ENCODE measurements at places on chromosomes 5 and 9. TPM values are rescaled to one million over a fixed set of nuclear protein-coding genes. Genes with fewer than 3 reads are reported as not detected.

DMRT1 gene
- 0.25 TPM for total RNA-seq

PHF24 gene
- total RNA-seq = 3.1 TPM

GCNT4 gene
- 5.2 TPM for total RNA-seq

LHFPL2 gene
- total RNA-seq = 2.5 TPM

TXNDC8 gene
- total RNA-seq = not detected

DNA sequence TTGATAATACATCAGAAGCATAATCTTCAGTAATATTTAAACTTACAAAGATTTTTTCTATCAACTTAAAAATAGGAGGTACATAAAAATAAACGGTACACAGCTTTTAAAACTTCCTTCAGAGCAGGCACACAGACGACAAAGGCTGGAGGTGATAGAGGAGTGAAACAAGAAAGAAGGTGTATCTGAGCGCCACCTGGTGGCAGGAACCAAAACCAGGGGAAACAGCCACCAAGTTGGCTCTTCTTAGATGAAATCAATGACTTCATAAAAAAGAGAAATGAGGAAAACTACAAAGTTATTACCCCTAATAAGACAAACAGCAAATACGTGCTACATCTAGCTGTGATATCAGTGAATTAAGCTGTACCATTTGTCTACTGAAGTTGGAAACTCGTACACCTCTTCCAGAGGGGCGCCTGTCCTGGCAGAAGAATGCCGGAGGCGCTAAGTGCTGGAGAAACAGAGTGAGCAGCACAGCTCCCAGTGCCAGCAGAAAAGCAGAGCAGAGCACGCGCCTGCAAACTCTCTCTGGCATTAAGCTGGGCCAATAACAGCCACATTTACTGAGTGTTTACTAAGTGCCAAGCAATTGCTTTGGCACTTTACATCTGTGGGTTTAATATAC, 85.9 kb downstream of the SETX start:
- H3K36me3 ChIP-seq = no peaks in the 10 kb centered on the region
- no peak overlapping the region for H3K27ac ChIP-seq
- H3K27me3 ChIP-seq = no peaks in the 10 kb centered on the region

DNA sequence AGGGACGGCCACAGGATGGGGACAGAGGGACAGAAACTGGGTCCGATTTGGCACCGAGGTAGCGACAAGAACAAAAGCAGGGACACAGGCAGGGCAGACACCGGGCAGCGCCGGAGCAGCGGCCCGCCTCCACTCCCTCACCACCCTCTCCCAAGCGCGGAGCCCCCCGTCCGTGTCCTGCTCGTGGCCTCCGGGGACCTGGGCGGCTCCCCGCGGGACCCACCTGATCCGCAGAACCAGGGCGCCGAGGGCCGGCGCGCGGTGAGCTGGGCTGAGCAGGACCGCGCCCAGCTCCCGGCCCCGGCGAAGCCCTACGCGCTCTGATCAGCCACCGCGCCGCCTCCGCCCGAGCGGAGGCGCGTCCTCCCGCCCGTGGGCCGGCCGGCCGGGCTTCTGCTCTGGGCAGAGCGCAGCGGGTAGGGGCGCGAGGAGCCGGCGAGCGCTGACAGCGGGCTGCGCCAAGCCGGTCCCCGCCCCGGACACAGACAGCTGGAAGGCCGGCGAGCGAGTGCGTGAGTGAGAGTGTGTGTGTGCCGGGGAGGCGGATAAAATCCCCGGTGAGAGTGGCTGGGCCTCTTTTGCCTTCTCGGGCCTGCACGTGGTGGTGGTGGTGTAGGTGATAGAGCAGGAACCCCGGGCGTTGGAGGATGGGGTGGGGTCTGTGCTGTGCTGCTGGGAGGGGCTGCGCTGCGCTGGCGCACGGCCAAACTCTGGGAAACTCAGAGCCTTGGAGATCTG, at the start of gene GGTA1:
TSS of gene GGTA1 (minus strand) at position 418 of the 738 bp plus-strand sequence. CDS start 31,922 bp downstream, outside the sequence.
- H3K36me3 ChIP-seq = peaks cover 9% of the 10 kb centered on the region
- H3K27ac ChIP-seq = peak within 1 kb of the TSS; percentile 25
- H3K27me3 ChIP-seq = peaks cover 20% of the 10 kb centered on the region
- peaks cover 6% of the 10 kb centered on the region for H3K4me1 ChIP-seq

- H3K27me3 ChIP-seq = no peaks in the 10 kb centered on the region
- no peak overlapping the region for H3K27ac ChIP-seq
- H3K4me3 ChIP-seq = no peak overlapping the region
- H3K4me1 ChIP-seq = peaks cover 13% of the 10 kb centered on the region
Measured at GRCh38 chr9:25094518-25094917, 548.8 kb upstream of the IZUMO3 start.

DNA sequence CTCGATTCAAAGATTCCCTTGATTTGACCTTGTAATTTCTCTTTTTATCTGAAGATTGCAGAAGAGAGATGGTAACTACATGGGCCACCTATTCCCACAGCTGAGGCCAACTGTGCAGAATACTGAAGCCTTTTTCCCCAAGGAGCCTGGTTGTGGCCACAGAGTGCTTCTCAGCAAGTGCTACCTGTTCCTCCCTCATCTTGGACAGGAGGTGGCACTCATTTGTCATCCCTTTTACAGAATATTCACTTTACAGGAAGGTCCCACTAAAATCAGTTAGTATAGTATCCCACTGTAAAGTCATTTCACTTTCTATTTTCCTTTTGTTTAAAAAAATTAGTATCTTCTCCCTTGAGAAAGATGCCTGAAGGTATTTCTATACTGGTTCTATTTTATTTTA, 346.4 kb downstream of the ARL15 start:
- no peaks in the 10 kb centered on the region for H3K36me3 ChIP-seq
- H3K27ac ChIP-seq = no peak overlapping the region
- no peaks in the 10 kb centered on the region for H3K27me3 ChIP-seq
- no peaks in the 10 kb centered on the region for H3K4me1 ChIP-seq
- no peak overlapping the region for H3K4me3 ChIP-seq

DNA sequence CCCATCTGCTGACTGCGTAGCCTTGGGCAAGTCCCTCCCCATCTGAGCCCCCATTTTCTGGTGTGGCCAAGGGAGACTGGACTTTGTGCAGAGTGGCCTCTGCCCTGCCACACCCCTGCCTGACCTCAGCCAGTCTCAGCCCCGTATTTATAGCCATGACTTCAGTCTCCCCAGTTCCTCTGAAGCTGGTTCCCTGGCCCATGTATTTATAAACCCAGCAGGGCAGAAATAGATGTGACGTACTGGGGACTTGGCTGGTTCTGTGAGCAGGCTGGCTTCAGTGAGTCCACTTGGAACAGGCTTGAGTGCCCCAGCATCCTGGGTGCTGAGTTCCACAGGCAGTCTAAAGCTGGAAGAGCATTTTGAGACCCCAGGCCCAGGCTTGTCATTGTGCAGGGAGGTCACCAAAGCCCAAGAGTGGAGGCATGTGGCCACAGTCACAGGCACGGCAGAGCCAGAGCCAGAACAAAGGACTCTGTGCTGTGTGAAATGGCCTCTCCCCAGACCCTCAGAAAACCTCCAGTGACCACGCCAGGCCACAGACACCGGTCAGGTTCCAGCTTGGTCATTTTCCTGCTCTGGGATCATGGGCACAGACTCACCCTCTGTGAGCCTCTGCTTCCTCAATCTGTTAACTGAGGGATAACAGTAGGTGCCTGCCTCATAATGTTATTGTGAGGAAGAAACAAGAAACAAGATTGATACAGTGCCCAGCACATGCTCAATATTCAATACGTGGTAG, 30.4 kb upstream of the SYNPO start:
- no peak for DNase-seq
- H3K27ac ChIP-seq = peak overlapping the region; percentile 8
- H3K36me3 ChIP-seq = no peaks in the 10 kb centered on the region
- peaks cover 2% of the 10 kb centered on the region for H3K27me3 ChIP-seq

GRCh38 chr5:285991-286557, 14.6 kb downstream of the PDCD6 start:
- peaks cover 3% of the 10 kb centered on the region for H3K27me3 ChIP-seq
- no peak for DNase-seq
- peaks cover 54% of the 10 kb centered on the region for H3K36me3 ChIP-seq
- H3K4me1 ChIP-seq = no peaks in the 10 kb centered on the region
- H3K4me3 ChIP-seq = no peak overlapping the region
- H3K27ac ChIP-seq = no peak overlapping the region

- H3K27me3 ChIP-seq = no peaks in the 10 kb centered on the region
- no peaks in the 10 kb centered on the region for H3K4me1 ChIP-seq
- H3K36me3 ChIP-seq = no peaks in the 10 kb centered on the region
- no peak for DNase-seq
Measured at GRCh38 chr5:113397046-113397445, 37.7 kb downstream of the TSSK1B start.

DNA sequence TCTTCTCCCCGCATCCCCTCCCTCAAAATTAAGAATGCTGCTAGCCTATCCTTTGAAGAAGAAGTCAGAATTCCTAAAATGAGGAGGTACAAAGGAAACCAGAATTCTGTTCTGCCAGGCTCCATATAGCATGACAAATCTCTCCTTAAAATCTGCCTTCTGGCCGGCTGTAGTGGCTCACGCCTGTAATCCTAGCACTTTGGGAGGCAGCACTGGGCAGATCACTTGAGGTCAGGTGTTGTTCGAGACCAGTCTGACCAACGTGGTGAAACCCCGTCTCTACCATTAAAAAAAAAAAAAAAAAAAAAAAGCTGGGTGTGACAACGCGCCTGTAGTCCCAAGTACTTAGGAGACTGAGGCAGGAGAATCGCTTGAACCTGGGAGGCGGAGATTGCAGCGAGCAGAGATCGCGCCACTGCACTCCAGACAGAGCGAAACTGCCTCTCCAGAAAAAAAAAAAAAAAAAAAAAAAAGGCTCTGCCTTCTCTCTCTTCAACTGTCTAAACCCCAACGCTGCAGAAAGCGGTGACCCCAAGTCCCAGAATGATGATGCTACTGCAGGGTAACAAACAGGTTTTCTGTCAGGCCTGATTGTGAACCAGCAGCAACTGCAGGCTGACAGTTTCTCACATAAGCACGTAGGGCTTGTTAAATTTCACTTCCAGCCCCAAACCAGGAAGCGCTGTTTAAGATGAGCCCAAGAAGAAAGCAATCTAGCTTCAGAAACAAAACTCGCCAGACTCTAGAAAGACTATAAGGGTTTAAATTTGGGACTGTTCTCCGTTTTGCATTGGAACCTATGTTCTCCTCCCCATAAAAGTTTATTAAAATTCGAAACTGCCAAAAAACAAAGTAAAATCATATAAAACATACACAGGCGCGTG, 963 bp upstream of the CAST start:
- H3K27me3 ChIP-seq = peaks cover 11% of the 10 kb centered on the region
- no peak overlapping the region for H3K27ac ChIP-seq
- no peak for DNase-seq
- H3K4me1 ChIP-seq = peaks cover 3% of the 10 kb centered on the region
- H3K4me3 ChIP-seq = peak overlapping the region; percentile 91

- peaks cover 20% of the 10 kb centered on the region for H3K4me1 ChIP-seq
- no peaks in the 10 kb centered on the region for H3K36me3 ChIP-seq
- no peak overlapping the region for H3K27ac ChIP-seq
- no peak overlapping the region for H3K4me3 ChIP-seq
Measured at GRCh38 chr9:129166623-129167557, 11.2 kb downstream of the IER5L start.

DNA sequence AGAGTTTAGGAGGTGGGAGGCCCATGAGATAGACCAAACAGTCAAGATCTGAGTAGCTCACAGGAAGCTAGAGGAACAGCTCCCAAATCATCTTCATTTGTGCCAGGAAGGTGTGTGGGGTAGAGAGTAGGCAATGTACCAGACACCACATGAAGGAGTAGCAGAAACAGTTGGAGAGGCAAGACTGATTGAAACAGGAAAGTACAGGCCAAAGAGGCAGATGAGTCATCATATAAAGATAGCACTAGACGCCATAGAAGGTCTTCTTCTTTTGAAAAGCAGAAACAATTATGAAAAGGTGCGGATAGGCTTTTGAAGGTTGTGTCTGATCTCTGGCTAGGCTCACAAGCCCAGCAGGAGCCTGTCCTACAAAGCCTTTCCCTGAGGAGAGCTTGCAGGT, 62.7 kb upstream of the PALM2AKAP2 start:
- no peak overlapping the region for H3K27ac ChIP-seq
- H3K4me3 ChIP-seq = no peak overlapping the region
- H3K4me1 ChIP-seq = peaks cover 1% of the 10 kb centered on the region
- H3K36me3 ChIP-seq = no peaks in the 10 kb centered on the region
- DNase-seq = no peak

All from glutamatergic neuron (in vitro differentiated cells).